Activated gamma-delta T cell (primary cell): ENCODE measurements at places on chromosomes 16 and 17.

- DNase-seq: no peak
Observed at GRCh38 chr17:16131593-16131992, 83.7 kb downstream of the NCOR1 start.

GRCh38 chr17:79338604-79339003 is 264.0 kb downstream of the ENGASE start:
- no peak for DNase-seq

GRCh38 chr17:72361892-72362291 is 241.1 kb downstream of the SOX9 start:
- DNase-seq: no peak

- DNase-seq: no peak
Observed at GRCh38 chr17:31497431-31497830, 106.0 kb downstream of the RAB11FIP4 start.

DNA sequence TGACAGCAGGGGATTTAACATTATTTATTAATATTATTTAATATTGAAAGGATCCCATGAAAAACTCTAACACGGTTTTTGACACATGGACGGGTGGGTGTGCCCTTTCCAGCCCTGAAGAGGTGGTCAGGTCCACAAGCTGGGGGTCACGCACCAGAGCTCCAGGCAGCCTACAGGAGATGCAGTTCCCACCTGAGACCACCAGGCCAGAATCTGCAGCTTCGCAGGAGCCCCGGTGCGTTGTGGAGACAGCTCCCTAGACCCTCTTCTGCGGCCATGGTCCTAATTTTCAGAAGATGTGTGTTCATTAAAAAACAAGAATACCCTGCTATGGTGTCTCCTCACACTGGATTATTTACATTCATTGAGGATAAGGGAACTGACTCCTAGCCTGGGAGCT is 331.1 kb downstream of the C16orf95 start:
- no peak for DNase-seq

DNA sequence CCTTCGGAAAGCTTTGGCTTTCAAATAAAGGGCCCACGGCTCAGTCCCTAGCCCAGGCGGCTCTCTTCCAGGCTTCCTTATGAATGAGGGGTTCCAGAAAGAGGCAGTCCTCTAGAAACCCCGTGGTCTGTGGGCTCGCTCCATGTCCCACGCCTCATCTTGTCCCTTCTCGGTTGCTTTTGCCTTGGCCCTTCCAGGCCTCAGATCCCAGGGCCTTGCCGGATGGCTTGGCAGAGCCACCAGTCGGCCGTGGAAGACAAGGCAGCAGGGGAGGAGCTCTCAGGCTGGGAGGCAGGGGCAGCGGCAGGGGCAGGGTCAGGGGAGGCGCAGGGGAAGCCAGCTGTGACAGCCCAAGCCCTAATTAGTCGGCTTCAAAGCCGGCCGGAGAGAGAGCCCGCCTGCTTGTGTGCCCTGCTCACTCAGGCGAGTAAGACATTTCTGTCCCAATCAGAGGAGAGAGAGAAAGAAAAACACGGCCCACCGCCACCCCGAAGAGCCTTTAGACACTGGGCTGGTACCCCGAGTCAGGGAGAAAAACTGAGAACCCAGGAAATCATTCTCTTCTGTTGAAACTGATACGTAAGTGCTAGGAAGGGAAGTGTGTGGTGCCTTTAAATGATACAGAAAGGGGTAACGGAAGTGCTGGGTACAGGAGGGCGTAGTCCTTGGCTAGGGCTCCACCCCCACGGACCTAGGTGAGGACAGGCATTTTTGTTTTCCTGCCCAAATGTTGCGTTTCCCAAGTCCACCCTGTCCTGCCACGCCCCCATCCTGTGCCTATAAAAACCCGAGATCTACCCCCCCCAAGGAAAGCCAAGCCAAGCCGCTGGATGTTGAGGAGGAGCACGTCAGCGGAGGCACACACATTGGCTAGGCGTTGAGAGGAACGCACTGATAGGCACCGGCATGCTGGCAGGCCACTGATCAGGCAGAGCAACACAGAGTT is 27.8 kb upstream of the MEIOC start:
- no peak for DNase-seq

GRCh38 chr16:87824991-87825841 is 44.1 kb downstream of the SLC7A5 start:
- DNase-seq: no peak

DNA sequence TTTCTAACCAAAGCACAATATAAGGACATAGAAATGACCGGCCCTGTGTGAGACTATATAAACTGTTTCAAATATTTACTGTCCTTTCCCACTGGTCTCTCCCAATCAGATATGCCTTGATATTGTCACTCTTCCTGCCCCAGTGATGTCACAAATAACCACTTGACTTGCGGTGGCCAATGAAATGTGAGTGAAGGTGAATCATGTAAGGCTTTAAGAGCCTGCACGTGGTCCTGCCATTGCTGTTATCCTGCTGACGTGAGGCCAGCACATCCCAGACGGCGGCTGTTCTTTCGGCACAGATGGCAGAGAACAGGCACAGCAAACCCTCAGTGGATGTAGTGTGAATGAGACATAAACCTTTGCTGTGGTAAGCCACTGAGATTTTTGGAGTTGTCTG is 5.4 kb upstream of the KLHL11 start:
- DNase-seq: no peak

DNA sequence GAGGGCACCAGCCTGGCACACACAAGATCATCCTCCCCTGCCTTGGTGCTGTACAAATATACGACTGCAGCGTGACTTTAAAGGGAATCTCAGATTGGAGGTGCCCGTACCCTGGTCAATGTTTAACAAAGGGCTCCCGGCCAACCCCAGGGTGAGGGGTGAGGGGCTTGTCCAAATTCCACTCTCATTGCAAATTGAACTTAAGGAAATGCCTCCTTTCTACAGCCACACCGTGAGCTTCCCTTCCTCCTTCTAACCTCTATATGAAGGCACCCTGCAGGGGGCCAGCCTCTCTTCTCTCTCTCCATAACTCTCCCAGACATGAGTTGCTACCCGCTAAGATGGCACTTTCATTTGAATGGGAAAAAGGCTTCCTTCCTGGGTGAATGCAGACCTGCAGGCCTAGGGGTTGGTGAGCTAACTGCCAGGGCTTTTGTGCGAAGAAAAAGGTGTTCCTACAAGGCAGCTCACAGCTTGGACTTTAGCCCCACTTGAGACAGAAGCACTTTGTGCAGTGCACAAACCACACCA is 76.6 kb downstream of the IRF8 start:
- no peak for DNase-seq

DNA sequence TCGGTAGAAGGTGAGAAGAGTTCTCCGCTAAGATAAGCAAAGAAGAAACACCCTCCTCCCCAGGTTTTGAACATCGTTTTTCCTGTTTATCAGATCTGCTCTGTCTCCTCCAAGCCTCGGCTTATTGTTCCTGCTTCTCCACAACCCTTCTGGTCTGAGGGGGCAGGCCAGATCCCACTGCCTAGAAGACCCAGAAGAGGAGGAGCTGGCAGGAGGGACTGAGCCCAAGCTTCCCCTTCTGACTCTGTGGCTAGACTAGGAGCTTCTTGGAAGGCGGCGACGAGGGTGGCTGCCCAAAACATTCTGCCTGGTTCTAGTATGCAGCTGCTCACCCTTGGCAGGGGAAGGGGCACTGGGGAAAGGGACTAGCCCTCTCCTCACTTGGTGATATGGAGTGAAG is 5.2 kb upstream of the HOXB5 start:
- DNase-seq: no peak

- DNase-seq: no peak
Observed at GRCh38 chr17:8287651-8288335, 677 bp upstream of the RANGRF start.

DNA sequence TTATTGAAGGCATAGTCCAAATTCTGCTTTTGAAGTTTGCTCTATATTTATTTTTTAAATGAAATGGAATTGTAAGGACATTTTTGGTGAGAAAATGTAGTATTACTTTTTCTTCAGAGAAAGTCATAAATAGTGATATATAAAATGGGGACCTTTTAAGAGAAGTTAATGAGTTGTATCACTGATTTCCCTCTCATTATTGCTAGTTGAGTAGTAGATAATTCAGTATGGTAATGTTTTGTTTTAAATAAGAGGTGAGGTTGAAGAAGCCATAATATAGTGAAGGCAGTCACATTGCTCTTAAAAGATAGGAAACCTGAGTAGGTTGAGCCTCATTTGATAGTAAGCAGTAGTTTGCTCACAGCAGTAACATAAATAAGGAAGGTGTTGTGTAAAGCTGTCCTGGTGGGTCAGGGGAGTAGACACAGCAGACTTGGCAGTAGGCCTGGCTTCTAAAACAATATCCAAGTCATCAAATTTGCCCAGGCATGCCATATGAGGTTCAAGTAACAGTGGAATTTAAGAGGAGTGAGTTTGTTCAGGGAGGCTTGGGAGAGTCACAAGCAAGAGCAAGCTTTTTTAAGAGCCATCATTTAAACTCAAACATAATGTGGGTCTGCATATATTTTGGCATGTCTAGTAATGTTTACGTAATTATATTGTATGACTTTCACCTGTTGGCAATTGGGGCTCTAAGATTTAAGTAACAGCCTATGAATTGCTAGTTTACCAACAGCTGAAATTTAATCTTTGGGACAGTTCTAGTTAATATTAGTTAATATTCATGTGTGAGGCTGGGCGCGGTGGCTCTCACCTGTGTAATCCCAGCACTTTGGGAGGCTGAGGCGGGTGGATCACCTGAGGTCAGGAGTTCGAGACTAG is 6.5 kb downstream of the NFATC3 start:
- DNase-seq: no peak

DNA sequence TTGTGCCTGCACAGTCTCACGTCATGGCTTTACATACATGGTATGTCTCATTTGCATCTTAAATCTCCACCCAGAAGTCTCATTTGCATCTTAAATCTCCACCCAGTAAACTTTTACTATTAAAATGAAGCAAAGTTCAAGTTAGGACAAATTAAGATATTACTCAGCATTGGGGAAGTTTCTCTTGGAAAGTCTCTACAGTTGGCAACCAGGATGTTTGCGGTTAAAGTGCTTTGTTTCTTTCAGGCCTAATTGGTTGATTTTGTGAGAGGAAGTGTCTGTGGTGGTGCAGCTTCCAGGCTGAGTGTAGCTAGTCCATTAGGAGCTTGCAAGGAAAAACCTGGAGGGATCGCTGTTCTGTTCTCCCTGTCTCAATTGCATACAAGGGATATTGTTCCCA is 1373.3 kb upstream of the GOT2 start:
- DNase-seq: no peak

GRCh38 chr16:84848986-84849634 is 29.3 kb downstream of the CRISPLD2 start:
- DNase-seq: no peak

DNA sequence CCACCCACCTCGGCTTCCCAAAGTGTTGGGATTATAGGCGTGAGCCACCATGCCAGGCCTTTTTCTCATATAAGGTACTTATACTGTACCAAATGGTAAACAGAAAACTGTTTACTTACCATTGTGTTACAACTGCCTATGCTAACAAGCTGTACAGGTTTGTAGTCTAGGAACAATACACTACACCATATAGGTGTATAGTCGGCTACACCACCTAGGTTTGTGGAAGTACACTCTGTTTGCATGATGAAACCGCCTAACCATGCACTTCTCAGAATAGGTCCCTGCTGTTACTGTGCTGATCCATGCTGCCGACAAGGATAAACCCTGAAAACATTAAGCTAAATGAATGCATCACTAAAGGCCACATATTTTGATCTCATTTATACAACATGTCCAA is 18.9 kb downstream of the DNAJA2 start:
- no peak for DNase-seq

DNA sequence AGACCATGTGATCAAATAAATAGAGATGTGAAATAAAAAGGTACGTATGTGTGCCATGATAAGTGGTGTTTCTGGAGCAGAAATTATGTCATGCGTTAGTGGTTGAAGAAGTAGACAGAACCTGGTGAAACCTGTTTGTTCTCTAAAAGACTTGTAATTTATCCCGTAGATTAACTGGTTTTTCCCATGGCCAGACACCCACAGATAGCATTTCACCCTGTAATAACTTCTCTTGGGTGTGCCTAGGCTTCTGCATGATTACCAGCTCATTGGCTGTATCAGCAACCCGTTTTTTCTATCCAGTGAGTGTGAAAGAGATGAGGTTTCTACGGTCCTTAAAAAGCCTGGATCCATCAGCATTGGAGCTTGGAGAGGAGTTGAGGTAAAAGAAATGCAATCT is 471.3 kb downstream of the NPIPA7 start:
- no peak for DNase-seq

- DNase-seq: no peak
Observed at GRCh38 chr16:10852286-10852685, 24.7 kb upstream of the CIITA start.

DNA sequence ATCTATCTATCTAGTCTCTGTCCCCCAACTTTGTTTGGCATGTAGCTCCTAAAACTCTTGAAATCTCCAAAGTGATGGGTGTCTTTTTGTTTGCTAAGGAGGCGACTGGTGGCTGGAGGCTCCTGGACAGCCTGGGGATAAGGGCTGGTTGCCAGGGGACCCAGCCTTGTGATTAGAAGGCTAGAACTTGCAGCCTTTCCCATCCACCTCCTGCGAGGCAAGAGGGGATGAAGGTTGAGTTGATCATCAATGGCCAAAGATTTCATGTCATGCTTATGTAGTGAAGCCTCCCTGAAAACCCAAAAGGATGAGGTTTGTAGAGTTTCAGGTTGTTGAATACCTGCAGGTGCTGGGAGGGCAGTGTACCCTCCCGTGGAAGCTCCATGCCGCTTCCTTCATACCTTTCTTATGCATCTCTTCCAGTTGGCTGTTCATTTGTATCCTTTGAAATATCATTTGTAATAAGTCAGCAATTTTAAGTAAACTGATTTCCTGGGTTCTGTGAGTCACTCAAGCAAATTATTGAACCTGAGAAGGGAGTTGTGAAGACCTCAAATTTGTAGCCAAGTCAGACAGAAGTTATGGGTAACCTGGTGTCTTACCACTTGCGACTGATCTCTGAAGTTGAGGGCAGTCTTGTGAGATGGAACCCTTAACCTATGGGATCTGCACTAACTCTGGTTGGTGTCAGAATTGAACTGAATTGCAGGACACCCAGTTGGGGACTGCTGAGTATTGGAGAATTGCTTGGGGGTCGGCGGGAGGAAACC is 202.4 kb downstream of the SEC14L1 start:
- DNase-seq: no peak

DNA sequence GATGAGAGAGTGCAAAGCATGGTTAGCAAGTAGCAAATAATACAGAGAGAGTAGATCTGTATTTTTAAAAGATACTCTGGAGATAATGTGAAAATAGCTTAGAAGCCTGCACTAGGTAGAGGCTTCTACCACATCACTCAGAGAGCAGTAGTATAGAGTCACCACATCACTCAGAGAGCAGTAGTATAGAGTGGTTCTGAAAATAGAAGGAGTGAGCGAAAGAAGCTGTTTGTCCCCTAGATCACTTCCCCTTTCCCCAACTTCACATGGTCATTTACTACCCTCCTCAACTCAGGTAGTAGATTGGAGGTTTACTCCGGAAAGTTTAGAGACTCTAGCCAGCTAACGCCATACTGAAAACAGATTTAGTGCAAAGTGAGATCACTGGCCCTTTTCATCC is 17.1 kb downstream of the DGKE start:
- no peak for DNase-seq
